Activated CD8-positive, alpha-beta T cell treated with anti-CD3 and anti-CD28 coated beads, Interleukin-2, amount 10 ng/mL, durations not matched to agents 7 days and 5 days (primary cell): ENCODE measurements at places on chromosomes 3 and 15.

DNA sequence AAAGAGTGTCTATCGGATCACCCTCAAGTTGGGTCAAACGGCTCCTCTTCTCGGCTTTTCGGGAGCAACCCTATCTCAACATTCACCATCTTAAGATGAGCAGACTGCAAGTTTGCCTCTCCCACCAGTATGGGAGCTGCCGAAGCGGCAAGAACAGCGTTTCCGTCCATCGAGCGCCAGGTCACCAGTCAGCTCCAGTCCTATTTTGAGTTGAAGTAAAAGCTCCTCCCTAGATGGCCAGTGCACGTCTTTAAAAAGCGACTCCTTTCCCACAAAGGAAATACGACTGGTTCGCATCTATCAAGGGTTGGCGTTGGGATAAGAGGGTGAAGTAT, 369 bp upstream of the U2SURP start:
- peaks cover 3% of the 10 kb centered on the region for H3K27me3 ChIP-seq
- peak overlapping the region; percentile 98 for H3K4me3 ChIP-seq
- DNase-seq = peak; percentile 77

- no peak for DNase-seq
- H3K27me3 ChIP-seq = no peaks in the 10 kb centered on the region
- H3K36me3 ChIP-seq = peaks cover 3% of the 10 kb centered on the region
- H3K27ac ChIP-seq = no peak overlapping the region
- H3K4me3 ChIP-seq = no peak overlapping the region
These were observed 58.1 kb downstream of the CLASP2 start for GRCh38 chr3:33659856-33660434.

DNA sequence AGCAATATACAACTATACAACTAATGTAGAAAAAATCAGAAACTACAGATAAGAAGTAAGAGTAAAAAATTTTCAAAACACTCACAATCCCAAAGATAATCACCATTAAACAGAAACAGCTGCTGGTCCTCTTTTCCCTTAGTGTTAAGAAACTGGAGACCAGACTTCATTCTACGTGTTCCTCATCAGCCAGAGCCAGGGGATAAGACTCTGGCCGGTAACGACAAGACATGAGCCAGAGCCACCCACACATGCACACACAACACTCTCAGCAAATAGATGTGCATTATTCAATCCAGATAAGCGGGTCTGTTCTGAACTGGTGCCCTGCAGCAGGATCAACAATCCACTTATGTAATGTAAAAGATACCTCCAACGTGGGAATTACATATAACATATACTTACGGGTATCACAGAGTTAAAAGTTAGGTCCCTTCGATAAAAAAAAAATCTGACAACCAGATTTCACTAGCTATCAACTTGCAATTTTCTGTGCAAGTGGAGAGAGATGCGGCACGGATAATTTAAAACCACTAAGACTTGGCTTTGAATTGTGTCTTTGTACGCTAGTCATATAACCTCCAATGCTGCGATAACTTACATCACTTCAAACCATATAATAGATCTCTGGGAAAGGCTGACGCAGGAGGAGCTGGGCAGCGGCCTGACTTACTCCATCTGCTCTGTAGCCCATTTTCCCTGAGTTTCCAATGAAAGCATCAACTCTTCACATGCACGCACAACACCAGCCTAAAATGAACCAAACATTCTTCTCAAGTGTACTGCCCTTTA, 17.8 kb downstream of the PRICKLE2 start:
- H3K27ac ChIP-seq = no peak overlapping the region
- no peaks in the 10 kb centered on the region for H3K4me1 ChIP-seq
- DNase-seq = no peak
- no peaks in the 10 kb centered on the region for H3K36me3 ChIP-seq
- no peak overlapping the region for H3K4me3 ChIP-seq

- peaks cover 19% of the 10 kb centered on the region for H3K27me3 ChIP-seq
- DNase-seq = no peak
- H3K4me1 ChIP-seq = no peaks in the 10 kb centered on the region
- no peaks in the 10 kb centered on the region for H3K36me3 ChIP-seq
These were observed 400.2 kb upstream of the RORA start for GRCh38 chr15:61629269-61629668.
